ENCODE measurements at places on chromosomes 5 and 9. TPM values are rescaled to one million over a fixed set of nuclear protein-coding genes. Genes with fewer than 3 reads are reported as not detected.

DNA sequence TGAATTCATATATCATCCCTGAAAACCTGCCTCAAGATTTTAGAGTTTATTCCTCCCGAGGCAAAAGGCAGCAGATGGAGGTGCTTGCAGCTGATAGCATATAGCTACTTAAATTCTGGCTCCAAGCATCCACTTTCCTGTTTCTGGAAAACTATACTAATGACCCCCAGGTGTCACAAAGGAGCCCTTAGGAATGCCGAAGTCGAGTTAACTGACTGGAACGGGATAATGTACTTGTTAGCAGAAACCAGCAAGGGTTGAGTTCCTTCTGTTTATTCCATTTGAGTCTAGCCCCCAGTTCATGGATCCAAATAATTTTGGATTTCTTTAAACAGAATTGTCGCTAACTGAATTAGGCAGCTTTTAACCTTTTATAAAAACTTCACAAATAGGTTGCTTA lies 44.5 kb downstream of the PTTG1 start:
- DNase-seq: no peak
- H3K4me1 ChIP-seq: peaks cover 60% of the 10 kb centered on the region
- H3K27me3 ChIP-seq: no peaks in the 10 kb centered on the region
- peak overlapping the region; percentile 17 for H3K4me3 ChIP-seq
- peaks cover 24% of the 10 kb centered on the region for H3K36me3 ChIP-seq

DNA sequence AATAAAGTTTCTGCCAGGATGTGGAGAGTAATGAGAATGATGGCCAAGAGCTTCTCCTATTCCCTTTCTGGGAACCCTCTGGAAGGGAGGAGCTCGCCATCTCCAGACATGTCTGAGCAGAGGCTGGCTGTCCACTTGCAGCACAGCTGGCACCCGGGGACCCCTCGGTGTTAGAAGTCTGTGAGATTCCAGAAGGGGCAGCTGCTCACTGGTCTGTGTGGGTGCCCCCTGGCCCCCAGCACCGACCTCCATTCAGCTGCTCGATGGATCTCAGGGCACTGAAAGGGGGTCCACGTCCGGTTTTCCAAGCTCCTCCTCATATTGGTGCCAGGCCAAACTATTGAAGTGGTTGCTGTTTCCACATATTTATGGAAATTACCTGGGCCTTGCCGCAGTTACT lies 3.6 kb upstream of the FAM163B start:
- no peak overlapping the region for H3K27ac ChIP-seq
- no peaks in the 10 kb centered on the region for H3K36me3 ChIP-seq
- no peak overlapping the region for H3K4me3 ChIP-seq

RAI14 gene
- 4.0 TPM for total RNA-seq

DNA sequence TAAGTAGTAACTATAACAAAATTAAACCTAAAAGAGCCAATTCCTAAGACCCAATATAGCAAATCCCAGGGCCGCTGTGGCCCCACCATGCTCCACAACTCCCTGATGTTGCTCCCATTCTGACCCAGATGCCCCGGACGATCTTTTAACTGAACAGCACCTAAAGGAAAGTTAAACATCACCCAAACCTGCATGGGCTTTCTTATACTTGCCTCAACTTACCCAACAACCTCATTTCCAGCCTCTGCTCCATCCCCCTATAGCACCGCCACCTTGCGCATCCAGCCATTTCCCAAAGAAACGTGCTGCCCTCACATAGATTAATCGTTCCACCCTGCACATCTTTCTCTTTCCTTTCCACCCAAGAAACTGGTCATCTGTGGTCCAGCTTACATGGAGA lies 54.6 kb downstream of the ZNF354C start:
- H3K27ac ChIP-seq: no peak overlapping the region
- no peak overlapping the region for H3K4me3 ChIP-seq
- H3K36me3 ChIP-seq: no peaks in the 10 kb centered on the region
- DNase-seq: no peak
- H3K4me1 ChIP-seq: no peaks in the 10 kb centered on the region

SLC6A18 gene
- not detected for total RNA-seq

DNA sequence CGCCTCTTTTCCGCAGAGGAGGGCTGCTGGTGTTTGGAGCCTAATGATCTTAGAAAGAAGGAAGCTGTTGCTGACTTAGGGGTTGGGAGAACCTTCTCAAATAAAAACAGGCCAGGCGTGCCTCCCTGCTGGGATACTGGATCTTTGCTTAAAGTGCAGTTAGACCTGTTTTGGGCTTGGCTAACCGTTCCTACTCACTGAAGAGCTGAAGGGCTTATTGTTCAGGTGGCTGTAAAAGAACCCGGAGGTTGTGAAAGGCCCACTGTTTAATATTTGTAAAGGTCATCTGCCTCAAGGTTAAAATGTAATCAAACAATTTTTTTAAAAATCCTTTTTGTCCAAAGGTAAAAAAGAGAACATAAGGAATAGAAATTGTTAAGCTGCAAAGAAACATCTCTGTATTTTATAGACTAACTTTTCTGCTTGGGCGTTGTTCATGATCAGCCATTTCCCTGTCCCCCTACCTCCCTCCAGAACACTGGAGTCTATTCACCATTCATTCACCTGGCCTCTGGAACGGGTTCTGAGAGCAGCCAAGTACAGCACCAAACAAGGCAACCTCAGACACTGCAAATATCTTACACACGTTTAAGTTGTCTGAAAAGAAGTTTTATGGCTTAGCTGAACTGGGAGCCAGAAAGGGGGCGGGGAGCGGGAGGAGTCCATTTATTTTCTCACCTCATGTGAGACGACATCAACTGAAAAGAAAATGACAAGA lies 18.6 kb upstream of the MTMR12 start:
- H3K27ac ChIP-seq: no peak overlapping the region
- no peak for DNase-seq
- no peak overlapping the region for H3K4me3 ChIP-seq
- peaks cover 2% of the 10 kb centered on the region for H3K4me1 ChIP-seq

DNA sequence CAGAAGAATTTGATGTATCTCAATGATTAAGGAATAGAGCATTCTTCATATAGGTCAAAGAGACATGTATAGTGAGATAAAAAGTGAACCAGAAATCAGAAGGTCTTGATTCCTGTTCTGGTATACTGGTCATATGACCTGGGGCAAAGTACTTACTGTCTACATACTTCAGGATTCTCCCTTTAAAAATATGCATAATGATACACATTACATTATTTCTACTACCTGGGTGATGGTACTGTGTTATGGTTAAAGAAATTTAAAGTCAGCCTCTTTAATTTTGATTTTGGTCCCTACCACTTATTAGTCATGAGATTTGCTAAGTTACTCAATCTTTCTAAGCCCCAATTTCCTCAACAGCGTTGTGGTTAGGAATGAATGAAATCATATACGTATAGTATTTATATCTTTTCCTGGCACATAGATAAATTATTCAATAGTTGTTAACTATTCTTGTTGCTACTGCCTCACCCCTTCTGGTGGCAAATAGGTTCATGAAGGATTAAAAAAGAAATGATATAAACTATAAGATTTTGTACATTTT lies 984.1 kb downstream of the TLE4 start:
- no peak for DNase-seq
- H3K36me3 ChIP-seq: no peaks in the 10 kb centered on the region
- no peak overlapping the region for H3K4me3 ChIP-seq
- no peaks in the 10 kb centered on the region for H3K4me1 ChIP-seq
- no peaks in the 10 kb centered on the region for H3K27me3 ChIP-seq

SLC2A6 gene
- total RNA-seq: 6.1 TPM

DNA sequence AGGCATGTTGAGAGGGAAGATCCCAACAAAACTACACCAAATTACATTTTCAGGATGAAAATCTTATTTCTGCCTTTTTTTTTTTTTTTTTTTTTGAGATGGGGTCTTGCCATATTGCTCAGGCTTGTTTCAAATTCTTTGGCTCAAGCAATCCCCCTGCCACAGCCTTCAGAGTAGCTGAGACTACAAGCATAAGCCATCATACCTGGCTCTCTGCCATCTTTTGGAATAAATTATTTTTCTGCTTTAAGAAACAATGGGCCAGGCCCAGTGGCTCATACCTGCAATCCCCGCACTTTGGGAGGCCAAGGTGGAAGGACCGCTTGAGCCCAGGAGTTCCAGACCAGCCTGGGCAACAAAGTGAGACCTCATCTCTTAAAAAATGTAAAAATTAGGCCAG lies 14.3 kb downstream of the AFF4 start:
- H3K4me3 ChIP-seq: no peak overlapping the region
- no peak for DNase-seq
- peaks cover 14% of the 10 kb centered on the region for H3K4me1 ChIP-seq
- no peak overlapping the region for H3K27ac ChIP-seq
- no peaks in the 10 kb centered on the region for H3K27me3 ChIP-seq
- H3K36me3 ChIP-seq: peaks cover 34% of the 10 kb centered on the region
